Hematopoietic multipotent progenitor cell (in vitro differentiated cells): ENCODE measurements at places on chromosomes 4 and X.

DNA sequence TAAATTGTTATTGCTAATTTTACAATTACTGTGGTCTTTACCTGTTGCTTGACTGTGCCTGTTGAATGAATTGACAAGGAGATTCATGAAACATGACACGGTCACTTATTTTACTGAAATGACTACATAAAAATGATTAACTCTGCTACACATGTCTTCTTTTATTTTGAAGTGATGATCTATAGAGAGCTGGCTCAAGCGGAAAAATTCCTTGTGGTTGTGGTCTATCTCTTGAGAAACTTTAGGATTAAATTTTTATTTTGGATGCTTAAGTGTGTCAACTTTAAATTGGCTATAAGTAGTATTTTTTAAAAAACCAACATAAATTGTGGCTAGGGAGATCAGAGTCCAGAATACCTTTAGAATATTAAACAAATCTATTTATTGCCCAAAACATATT lies 131.8 kb upstream of the PITX2 start:
- no peak for DNase-seq

DNA sequence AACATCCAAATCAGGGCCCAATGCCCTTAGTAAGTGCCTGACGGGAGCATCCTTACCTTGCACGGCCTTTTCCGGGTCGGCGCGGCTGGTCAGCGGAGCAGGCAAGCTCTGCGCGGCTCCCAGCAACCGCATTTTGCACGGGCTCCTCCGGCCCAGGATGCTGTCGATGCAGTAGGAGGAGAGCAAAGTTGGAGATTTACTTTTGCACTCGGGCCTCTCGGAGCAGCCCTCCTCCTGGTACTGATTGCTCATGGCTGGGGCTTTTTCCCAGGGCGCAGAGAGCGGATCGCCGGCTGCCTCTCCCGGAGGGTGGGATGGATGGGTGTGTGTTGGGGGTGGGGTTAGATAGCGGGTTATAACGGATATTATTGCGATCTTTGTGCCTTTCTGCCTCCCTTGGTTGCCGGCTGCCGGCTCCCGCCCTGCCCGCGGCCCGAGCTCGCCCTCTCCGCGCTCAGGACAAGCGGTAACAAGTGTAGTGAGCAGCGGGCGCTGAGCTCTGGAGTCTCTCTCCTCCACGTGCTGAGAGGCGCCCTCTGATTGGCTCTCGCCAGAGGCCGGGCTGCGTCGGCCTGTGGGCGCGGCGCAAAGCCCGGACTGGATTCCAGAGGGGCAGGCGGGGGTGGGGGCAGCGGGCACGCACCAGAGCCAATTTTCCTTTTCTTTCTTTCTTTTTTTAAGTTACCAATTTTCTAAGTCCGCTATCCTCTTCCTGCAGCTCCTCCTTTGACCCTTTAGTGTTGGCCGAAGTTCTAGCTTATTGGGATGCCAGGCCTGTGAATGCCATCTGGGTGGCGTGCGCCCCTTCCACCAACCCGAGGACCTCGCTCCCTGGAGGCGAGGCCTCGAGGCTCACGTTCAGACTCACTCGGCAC lies at the start of gene ARX:
ARX (minus strand) TSS at position 480 of the 875 bp plus-strand sequence; CDS start at position 252, 228 bp downstream.
- DNase-seq, result no peak

- no peak for DNase-seq
Observed at GRCh38 chrX:13489454-13489853, 79.9 kb upstream of the EGFL6 start.

- peak; percentile 26 for DNase-seq
Observed at GRCh38 chr4:51907006-51907669, 64.2 kb downstream of the DCUN1D4 start.

GRCh38 chr4:24747234-24747975 lies 48.0 kb upstream of the SOD3 start:
- DNase-seq, result no peak

- DNase-seq, result peak; percentile 63
Observed at GRCh38 chr4:47032405-47033106, 1.2 kb downstream of the GABRB1 start.

DNA sequence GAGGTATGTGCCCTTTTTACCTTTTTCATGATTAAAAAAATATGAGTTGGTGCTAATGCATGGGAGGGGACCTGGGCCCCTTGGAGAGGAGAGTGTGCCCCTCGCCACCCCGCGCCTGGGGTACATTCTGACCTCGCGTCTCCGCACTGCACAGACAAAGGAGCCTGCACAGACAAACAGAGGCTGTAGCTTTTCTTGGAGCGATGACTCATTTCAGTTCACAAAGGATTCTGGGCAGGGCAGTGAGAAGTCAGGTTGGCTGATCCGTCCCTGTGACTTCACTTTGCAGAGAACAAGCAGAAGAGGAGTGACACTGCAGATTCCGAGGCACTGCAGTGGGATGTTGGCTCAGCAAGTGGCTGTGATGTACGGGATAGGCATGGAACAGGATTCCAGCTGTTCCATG lies 82.9 kb downstream of the STOX2 start:
- DNase-seq, result no peak

DNA sequence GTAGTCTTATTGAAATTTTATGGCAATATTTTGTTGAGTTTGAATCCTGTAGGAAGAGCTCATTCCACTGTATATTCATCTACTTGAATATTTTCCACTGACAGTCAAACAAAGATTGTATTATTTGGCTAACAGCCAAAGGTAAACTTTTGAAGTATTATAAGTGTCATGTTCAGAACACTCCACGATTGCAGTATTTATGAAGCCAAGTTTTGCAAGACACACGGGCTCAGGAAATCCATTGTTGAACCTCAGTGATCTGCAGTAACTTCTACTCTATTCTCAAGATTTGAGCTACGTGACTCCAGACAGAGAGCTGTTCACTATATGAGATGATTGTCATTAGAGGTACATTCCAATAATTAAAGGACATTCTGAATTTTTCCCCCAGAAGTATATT lies 302.7 kb upstream of the ADGRL3 start:
- DNase-seq, result no peak

DNA sequence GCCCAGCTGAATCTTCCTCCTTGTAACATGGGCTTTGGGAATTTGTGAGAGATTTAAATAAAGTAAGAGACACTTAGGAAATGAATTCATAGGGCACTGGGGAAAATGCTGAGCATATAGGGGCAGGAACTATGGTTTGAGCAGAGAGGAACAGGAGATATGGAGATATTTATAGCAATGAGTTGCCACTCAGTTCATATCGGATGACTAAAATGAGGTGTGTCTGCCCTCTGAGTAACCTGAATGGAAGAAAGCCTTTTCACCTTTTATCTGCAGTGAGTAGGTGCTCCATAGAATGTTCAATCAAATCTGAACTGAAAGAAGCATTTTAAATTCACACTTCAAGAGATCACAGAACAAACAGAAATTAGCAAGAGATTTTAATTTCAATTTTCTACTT lies 105.7 kb downstream of the CEP44 start:
- DNase-seq, result no peak

GRCh38 chr4:1842993-1843448 lies 12.9 kb downstream of the LETM1 start:
- no peak for DNase-seq

GRCh38 chrX:46251755-46252154 lies 293.5 kb downstream of the ZNF674 start:
- no peak for DNase-seq

- DNase-seq, result no peak
Observed at GRCh38 chr4:2795300-2795892, 2.5 kb downstream of the SH3BP2 start.

DNA sequence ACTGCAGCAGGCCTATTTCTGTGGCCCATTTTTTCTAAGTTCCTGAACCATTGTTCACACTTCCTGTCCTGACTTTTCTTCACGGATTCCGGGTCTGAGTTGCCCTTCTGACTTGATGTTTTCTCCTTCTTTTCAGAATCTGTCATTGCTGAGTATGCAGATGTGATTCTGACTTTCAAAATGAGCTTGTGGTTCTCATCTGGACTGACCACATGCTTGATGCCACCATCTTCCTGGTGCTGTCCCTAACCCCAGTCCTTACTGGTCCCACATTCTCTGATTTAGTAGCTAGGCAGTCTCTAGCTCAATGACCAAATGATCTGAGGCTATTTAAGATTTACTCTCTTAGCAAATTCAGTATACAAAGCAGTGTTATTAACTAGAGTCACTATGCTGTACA lies 822.3 kb upstream of the TENM3 start:
- no peak for DNase-seq

DNA sequence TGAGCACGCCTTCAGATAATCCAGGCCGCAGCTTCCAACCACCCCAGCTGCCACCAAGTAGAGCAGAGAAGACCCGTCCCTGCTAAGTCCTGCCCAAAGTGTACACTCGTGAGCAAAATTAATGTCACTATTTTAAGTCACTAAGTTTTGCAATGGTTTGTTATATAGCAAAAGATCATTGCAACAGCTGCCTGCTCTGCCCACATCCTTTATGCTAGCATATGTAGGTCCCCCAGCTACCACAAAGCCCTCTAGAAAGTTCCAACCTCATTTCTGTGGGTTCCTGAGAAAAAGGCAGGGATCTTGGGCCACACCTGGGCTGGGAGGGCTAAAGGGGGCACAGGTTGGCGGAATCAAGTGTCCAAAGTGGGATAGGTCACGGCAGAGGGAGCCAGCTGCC lies 346.9 kb downstream of the BCOR start:
- peak; percentile 18 for DNase-seq

- DNase-seq, result no peak
Observed at GRCh38 chrX:35017284-35017683, 74.7 kb downstream of the FAM47B start.

- no peak for DNase-seq
Observed at GRCh38 chrX:26309262-26309661, 93.3 kb downstream of the MAGEB5 start.

DNA sequence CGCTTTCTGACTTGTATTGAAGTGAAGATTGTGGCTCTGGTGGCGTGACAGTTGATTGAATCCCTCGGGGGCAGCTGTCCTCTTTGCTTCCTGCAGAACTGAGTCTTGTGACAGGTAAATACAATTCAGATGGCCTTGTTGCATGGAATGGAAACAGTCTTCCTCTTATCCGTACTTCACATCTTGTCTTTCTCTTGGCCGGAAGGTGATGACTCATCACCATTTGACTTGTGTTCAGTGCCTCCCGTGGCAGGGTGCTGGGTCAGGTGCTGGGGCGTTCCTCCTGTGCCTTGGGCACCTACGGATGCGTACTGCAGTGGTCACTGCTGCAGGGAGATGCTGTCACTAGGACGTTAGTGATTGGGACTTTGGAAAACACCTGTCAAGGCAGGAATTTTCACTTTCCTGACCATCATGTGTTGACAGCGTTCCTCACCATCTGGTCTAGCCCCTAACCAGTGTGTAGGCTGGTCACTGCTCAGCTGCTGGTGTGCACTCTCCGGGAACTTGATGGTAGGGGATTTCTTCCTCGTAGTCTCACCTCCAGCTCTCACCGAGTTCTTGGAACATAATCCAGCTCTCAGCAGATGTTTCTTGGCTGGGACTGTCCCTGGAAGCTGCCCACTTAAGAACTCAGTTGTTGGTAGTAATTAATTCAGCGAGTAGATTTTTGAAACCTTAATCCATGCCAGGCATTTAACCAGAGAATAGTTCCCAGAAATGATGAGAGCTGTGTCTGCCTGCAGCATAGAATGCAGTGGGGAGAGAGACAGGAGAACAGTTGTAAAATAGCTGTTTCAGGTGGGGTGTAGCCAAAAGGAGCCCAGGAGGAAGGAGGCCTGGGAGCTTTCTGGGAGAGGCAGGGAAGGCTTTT lies 7.2 kb downstream of the TBC1D14 start:
- peak; percentile 85 for DNase-seq

DNA sequence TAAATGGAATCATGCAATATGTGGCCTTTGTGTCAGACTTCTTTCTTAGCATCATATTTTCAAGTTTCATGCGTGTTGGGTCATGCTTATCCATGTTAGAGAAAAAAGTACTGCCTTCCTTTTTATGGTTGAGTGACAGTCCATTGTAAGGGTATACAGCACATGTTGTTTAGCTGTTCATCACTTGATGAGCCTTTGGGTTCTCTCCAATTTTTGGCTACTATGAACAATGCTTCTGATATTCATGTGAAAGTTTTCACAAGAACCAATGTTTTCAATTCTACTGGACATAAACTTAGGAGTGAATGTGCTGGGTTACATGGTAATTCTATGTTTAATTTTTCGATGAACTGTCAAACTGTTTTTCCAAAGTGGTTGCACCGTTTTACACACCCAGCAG lies 28.1 kb upstream of the LNX1 start:
- DNase-seq, result no peak

DNA sequence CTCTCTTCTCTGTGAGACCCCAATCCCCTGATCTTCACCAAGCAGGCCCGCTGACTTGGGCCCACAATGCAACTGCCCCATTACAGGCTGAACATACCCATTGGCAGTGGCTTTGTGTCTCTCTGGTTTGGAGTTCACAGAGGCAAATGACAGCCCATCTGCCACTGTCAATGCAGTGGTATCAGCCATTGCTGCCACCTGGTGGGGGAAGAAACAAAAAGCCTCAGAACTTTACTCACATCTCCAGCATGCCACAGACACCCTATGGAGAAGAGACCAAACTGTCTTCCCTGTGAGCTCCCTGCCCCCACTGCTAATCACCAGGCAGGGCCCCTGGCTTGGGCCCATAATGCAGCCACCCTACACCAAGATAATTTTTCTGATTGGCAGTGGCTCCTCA lies 729.3 kb upstream of the ACTRT1 start:
- peak; percentile 23 for DNase-seq

DNA sequence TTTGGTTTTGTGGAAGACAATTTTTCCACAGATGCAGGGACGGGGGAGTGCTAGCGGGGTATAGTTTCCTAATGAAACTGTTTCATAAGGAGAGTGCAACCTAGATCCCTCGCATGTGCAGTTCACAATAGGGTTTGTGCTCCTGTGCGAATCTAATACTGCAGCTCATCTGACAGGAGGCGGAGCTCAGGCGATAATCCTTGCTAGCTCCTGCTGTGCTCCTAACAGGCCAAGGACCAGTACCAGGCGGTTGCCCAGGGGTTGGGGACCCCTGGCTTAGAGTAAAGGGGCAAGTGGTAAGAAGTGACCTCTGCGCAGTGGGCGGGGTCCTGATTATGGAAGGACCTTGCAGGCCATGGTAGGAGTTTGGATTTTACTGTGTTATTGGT lies 3.8 kb downstream of the SCML1 start:
- DNase-seq, result no peak

DNA sequence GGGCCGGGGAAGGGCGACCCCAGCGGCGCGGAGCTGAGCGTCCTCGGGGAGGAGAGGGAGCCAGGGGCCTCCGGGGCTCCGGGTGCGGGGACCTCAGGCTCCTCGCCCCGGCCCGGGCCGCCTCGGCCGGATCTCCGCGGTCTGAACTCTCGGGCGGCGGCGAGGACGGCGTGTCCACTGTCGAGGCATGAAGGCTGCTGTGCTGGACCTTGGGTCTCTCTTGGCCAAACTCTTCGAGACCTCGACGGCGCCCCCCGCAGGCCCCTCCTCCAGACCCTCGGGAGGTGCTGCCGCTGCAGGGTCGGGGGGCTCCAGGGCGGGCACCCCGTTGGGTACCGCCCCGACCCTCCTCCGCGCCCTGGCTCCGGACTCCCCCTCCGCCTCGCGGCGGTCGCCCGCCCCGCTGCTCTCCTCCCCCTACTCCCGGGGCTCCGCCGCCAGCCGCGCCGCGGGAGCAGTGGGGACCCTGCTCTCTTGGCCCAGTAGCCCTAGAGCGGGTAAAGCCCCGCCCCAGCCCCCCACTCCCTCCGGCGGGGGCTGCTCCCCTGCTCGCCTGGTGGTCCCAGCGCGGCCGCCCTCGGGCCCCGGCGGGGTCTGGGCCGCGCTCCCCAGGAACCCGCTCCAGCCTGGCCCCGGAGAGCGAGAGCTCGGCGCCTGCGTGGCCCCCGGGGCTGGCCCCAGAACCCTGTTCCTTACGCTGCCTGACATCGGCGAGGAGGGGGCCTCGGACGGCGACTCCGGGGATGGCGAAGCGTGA lies 564 bp downstream of the FAM149A start:
- DNase-seq, result no peak

GRCh38 chr4:76515975-76516843 lies 81.2 kb downstream of the SHROOM3 start:
- DNase-seq, result peak; percentile 3

GRCh38 chr4:42626629-42627146 lies 30.2 kb downstream of the ATP8A1 start:
- DNase-seq, result no peak
